NCI-H187 (cell line): ENCODE measurements at places on chromosomes 2 and 18.

DNA sequence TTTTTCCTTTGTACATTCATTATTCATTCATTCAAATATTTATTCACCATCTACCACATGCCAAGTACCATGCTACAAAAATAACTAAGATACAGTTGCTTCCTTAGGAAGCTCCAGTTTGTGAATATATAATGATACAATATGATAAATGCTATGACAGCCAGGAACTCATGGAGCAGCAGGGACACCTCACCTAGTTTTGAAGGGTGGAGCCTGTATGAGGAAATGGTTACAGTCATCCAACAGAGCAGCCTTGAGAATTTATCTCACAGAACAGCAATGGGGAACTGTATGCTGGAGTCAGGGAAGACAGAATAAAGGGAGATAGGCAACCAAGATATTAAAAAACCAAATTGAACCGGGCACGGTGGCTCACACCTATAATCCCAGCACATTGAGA lies 124.0 kb downstream of the OSBPL1A start:
- no peak for DNase-seq

DNA sequence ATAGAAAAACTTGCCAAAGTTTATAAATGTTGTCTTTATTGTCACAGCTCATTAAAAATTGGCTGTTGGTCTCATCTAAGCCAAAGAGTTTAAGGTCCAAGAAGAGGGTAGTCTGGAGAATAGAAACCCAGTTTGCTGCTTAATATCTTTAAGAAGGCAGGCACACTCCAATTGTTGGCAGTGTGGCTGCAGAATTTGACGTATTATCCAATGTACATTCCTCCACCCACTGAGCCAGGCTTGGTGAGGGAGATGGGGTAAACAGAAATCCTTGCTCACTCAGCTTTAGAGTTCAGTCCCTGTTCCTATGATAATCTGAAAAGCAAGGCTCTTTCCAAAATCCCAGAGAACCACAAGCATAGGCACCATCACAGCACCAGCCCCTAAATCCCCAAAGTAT lies 10.7 kb upstream of the ADD2 start:
- no peak for DNase-seq

- DNase-seq = no peak
Observed at GRCh38 chr2:124482044-124482443, 457.0 kb downstream of the CNTNAP5 start.

GRCh38 chr18:62710417-62710816 lies 4.9 kb upstream of the PHLPP1 start:
- DNase-seq = peak; percentile 12

DNA sequence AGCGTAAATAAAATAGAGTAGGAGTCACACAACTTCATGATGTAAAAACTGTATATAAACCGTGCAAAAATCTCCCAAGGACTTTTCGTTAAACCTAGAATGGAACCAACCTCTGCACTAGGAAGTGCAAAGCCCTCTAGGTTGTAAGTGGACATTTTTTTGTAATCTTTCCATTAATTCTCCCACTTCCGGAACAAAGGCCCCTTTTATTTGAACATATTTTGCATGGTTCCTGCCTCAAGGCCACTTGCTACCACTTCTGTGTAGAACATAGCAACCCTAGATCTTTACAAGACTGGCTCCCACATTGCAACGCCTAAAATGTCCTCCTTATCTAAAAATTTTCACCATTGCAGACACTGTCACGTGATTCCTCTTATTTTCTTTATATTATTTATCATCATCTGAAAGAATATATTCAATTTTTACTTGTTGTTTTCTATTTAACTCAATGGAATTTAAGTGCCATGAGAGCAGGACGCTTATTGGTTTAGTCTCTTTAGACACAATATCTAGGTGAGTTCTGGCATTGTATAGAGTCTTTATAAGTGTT lies 249.6 kb upstream of the TMEFF2 start:
- no peak for DNase-seq

GRCh38 chr2:102082571-102083392 lies 59.8 kb upstream of the IL1R1 start:
- no peak for DNase-seq

GRCh38 chr2:104831742-104832141 lies 22.2 kb upstream of the POU3F3 start:
- DNase-seq = no peak

DNA sequence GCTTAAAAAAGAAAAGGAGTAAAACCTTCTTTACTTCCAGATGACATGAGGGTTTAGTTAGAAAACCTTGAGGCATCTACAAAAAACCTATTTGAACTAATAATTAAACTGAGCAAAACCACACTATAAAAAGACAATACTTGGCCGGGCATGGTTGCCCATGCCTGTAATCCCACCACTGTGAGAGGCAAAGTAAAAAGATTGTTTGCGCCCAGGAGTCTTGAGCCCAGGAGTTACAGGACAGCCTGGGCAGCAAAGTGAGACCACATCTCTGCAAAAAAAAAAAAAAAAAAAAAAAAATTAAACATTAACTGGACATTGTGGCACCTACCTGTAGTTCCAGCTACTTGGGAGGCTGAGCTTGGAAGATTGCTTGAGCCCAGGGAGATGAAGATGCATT lies 502.8 kb upstream of the LRRTM4 start:
- DNase-seq = no peak

DNA sequence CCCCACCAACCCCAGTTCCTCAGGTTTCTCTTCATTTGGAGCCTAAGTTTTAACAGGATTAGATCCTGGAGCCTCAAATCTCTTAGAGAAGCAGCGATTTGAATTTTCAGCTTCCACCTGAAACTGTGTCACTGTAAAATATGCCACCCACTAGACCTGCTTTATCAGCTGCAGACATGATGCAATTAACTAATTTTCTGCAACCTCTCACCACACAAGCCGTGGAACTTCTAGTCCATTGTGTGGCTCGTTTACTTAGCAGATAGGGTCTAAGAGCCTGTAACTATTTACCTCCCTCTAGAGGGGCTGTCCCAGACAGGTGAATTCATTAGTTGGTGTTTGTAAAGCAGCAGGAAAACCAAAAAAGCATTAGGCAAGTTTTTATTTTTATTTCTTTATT lies 31.6 kb upstream of the FZD5 start:
- no peak for DNase-seq

- no peak for DNase-seq
Observed at GRCh38 chr2:222677981-222678380, 6.5 kb downstream of the MOGAT1 start.

DNA sequence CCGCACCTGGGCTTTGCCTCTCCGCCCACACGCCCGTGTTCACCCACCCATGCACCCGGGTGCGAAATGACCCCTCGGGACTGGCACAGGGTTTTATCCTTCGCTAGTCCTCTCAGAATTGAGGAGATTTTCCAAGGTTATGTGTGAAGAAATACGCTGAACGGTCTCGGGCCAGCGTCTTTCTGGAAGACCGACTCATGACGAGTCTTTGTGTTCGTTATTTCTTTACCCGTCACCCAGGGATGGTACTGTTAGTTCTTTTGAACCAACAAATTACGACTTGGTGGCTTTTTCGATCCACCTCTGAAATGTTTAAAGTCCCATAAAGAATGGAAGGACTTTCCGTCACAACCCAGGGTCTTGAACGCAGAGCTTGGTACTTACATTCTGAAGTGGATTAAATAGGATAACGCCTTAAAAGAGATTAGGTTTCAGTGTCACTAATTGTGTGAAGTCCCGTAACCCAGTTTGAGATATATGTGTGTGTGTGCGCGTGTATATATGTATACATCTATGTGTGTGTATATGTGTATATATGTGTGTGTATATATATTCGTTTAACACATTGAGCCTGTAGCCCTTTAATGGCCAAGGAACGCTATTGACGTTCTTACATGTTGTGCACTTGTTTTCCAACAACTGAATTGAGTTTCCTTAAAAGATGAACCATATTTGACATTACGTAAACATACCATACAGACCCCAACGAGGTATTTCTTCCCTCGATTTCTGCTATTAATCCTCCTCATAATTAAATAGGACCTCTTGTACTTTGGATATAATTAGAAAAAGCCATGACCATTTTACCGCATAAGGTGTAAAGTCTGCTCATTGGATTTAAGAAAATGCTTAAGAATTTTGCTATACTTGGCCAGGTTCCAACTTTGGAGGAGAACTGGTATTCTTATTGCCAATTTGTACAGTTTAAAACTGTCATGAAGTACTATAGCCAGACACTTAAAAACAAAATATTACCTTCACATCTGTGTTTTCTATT lies 889 bp downstream of the ZC3H15 start:
- DNase-seq = no peak

DNA sequence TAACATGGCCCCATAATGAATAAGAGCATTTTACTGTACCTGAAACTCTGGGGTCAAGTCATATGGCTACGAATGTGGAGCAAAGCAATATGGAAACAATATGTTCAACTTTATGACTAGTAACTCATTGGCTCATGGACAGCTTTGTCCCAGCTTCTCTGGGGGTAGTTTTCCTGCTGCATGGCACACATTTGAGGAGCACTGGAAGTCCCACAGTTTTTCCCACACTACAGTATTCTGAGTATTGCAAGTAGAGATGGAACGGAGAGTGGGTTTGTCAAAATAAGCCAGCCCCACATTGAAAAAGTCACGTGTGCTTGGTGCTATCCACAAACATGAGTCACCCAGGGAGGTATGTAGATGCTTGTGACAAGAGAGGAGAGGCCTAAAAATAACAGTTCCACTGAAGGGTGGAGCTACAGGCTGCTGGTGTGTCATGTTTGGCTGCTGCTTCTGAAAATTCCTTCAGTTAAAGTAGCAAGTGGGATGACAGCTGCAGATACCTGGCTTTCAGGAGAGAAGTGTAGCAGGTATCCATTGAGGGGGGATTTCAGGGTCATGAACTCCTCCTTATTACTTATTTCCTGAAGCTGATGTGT lies 48.2 kb upstream of the CTAGE1 start:
- DNase-seq = no peak

DNA sequence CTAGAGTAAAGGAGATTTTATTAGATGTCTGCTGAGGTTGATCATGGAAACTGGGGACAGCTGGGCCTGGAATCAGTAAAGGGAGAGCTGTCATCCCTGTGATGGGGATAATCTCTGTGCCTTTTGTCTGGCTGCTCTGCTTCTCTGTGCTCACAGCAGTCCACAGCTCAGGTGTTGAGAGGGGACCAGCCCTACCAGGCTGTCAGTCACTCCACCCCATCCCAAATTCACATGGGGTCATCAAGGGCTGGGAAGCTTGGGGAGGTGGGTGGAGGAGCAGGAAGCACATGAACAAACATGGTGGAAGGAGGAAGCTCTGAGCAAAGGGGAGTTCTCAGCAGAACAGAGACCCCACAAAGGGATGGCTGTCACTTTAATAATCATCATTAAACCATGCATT lies 13.7 kb upstream of the LRRFIP1 start:
- no peak for DNase-seq

DNA sequence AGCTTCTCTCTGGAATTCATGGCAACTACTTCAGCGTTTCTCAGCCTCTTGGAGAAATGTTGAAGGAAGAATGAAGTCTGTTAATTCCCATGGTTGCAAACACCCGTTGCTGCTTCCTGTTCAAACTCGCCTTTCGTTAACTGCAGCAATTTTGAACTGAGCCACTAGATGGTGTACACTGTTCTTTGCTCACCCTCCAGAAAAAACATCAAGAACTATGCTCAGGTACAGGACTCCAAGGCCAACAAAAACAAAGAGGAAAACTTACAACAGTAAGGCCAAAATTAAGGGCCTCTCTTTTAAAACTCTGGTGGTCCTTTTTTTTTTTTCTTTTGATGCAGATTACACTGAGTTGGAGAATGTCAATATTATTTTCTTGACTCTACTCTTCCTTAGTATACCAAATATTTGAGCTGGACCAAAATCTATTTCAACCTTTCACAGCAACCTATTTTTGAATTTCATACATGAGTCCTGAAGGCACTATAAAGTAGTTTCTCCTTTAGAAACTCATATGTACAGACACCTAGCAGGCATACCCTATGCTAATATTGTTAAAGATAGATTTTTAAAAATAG lies 58.2 kb downstream of the KLHL14 start:
- DNase-seq = peak; percentile 9

GRCh38 chr2:80126596-80127189 lies 177.9 kb downstream of the LRRTM1 start:
- no peak for DNase-seq

DNA sequence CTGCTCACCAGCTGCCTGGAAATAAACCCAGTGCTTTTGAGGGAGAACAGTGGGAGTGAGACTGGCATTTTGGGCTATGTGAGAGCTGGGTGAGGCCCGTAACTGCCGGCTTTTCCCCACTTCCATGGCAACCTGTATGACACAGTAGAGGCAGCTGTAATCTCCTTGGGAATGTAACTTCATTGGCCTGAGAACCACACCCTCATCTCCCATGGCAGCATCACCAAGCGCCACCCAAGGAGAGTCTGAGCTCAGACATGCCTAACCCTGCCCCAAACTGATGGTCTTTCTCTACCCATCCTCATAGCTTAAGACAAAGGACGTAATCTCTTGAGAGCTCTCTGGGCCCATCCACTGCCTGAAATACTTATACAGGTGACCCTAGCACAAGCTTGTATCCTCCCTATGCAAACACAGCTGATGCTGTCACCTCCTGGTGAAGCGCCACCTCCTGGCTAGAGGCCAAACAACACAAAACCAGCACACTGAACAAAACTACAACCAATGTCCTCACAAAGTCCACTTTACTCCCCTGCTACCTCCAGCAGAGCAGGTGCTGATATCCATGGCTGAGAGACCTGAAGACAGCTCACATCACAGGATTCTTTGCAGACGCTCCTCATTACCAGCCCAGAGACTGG lies 763.4 kb upstream of the NRXN1 start:
- DNase-seq = no peak

DNA sequence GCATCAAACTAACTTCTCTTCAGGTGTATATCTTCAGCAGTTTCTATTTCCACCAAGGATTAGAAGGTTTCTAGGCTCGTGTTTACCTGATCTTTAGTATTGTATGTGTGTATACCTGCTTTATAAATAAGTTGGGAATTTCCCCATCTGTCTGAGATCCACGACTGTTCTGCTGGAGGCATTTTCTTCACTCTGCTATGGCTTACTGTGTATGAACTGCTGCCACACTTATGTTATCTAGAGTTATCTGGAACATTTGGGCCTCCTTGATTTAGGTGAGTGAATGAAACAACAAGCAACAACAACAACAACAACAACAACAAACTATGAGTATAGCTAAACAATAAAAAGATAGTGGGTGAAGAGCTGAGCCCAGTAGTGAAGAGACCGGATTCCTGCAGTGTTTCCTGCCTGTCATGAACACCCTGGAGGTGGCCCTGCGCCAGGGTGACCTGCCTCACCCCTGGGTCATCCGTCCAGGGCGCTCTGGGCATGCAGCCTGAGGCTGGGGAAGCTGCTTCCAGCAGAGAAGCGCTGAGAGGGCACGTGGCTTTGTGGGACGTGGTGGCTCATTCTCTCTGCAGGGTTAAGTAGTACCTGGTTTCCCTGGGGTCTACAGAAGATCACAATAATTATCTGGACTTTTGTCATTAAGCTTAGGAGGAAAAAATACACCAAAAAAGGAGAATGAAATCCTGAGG lies 56.1 kb upstream of the GATA6 start:
- no peak for DNase-seq

- DNase-seq = no peak
Observed at GRCh38 chr2:181780657-181781056, 100.3 kb upstream of the NEUROD1 start.

GRCh38 chr2:121897335-121897970 lies 142.0 kb downstream of the TSN start:
- DNase-seq = no peak

GRCh38 chr2:127332335-127332734 lies 38.4 kb upstream of the ERCC3 start:
- DNase-seq = no peak
